CD4-positive, alpha-beta memory T cell (primary cell): ENCODE measurements at places on chromosomes 6 and 20.

DNA sequence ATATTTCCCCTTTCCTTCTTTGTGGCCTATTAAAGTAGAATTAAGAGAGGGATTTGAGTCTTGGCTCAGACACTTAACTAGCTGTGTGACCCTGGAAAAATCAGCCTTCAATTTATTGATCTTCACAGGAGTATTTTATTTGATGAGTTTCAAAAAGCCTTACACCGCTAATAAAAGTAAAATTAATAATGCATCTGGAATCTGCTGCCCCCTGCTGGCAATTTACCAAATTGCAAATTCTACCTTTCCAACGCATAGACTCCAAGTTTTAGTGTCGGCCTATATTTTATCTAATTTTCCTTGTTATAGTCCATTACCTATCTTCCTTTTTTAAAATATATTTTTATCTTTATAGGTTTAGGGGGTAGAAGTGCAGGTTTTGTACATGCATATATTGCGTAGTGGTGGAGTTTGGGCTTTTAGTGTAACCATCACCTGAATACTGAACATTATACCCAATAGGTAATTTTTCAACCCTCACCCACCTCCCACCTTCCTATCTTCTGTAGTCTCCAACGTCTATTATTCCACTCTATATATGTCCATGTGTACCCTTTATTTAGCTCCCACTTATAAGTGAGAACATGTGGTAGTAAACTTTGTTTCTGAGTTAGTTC lies 46.3 kb downstream of the GOPC start:
- peak; percentile 58 for DNase-seq

- no peak for DNase-seq
These were observed 12.4 kb downstream of the ADGRF5 start for GRCh38 chr6:46909371-46909770.

DNA sequence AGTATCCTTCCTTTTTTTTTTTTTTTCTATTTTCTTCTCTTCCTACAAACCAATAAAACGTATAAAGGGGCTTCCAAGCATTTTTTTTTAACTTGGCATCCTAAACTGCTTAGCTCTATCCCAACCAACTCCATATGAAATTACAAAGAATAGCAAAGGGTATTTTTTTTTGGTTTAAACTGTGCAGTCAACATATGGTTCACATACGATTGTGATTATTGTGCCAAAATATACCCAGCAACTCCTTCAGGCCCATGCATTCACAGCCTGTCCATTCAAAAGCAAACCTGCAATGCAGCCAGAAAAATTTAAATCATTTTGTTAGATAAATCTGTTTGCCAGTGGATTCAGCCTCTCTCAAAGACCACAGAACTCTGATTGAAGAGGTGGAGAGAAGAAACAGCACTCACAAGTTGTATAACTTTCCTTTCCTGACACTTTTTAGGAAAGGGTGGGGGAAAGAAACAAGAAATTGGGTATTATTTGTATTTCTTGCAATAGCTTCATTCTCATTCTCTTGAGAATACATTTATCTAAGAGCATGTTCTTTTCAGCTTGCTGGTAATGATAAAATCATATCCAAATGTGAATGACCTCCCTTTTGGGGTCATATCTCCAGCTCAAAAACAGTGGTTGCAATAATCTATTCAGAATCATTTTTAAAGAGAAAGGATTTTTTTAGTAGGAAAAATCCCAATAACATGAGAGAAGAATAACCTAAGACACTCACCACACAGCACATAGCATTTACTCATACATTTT lies 701.3 kb upstream of the CHD6 start:
- no peak for DNase-seq

DNA sequence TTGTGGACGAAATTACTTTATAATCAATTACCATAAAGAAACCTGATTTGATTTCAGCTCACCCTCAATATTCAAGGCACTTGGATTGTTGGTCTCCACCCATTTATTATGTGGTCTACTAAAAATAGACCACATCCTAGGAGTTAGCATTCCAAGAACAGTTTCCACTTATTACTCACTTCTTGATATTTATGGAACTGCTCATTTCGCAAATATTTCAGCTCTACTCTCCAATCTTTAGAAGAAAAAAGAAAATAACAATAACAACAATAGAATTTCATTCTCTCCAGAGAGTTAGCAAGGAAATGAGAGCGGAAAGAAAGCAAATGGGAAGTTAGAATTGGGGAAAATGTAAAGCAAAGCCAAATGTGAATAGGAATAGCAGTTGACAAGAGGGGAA lies 26.2 kb upstream of the HDAC2 start:
- no peak for DNase-seq

- DNase-seq, result no peak
These were observed 42.4 kb downstream of the CNBD2 start for GRCh38 chr20:36010825-36011224.

GRCh38 chr20:47857569-47858464 lies 72.5 kb upstream of the SULF2 start:
- DNase-seq, result no peak

DNA sequence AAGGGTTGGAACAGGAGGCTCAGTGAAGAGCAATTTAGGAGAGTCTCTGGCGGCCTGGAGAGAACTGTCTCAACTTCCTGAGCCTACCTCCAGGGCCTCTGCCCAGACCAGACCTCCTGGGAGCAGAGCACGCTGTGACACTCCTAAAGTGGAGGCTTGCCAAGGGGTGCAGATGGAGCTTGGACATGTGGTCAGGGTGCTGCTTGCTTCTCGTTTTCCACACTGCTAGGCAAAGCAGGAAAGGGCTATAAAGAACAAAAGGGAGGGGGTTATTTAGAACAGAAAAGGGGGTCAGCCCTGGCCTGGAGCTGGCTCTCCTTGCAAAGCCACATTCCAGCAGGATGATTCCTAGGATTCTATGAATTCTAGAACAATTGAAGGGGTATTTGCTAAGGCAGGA lies 145.7 kb upstream of the GGTLC1 start:
- DNase-seq, result no peak
